ENCODE measurements at places on chromosomes 11 and 22. TPM values are rescaled to one million over a fixed set of nuclear protein-coding genes. Genes with fewer than 3 reads are reported as not detected.

Gene MOGAT2
- not detected for total RNA-seq

Gene SERPING1
- not detected for total RNA-seq

Gene ADAMTS15
- 0.20 TPM for total RNA-seq

- DNase-seq: no peak
These were observed 1423.9 kb downstream of the BRD1 start for GRCh38 chr22:48403521-48404403.

DNA sequence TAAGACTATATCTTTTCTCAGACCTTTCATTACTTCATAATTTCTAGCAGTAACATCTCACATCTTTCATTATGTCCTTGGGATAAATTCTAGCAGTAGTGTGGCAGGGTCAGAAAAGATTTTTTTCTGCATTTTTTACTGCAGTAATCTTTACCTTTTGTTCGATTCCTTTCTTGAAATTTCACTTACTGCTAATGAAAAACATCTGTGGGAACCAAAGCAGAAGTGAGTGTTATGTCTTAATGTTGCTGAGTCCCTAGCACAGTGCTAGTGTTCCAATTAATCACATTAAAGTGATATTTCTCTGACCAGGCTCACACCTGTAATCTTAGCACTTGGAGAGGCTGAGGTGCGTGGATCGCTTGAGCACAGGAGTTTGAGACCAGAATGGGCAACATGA, 123.6 kb downstream of the EHF start:
- no peak for DNase-seq

DNA sequence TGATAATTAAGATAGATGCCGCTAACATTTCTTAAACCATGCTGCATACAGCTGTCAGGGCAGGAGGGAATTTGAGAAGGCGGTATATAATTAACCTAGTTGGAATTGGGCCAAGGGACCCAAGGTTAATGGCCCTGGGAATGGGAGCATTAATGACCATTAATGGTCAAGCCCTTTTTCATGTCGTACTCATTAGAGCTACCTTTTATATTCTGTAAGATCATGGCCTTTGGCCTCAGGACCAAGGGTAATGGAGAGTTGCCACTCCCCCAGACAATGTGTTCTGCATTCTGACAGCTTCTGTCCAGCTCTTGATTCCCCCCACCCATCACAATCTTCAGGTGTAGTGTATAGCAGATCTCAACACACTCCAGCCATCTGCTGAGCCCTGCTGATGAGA, 111.6 kb downstream of the NTM start:
- DNase-seq: no peak

GRCh38 chr11:17931595-17931994, 81.3 kb downstream of the SERGEF start:
- DNase-seq: no peak

DNA sequence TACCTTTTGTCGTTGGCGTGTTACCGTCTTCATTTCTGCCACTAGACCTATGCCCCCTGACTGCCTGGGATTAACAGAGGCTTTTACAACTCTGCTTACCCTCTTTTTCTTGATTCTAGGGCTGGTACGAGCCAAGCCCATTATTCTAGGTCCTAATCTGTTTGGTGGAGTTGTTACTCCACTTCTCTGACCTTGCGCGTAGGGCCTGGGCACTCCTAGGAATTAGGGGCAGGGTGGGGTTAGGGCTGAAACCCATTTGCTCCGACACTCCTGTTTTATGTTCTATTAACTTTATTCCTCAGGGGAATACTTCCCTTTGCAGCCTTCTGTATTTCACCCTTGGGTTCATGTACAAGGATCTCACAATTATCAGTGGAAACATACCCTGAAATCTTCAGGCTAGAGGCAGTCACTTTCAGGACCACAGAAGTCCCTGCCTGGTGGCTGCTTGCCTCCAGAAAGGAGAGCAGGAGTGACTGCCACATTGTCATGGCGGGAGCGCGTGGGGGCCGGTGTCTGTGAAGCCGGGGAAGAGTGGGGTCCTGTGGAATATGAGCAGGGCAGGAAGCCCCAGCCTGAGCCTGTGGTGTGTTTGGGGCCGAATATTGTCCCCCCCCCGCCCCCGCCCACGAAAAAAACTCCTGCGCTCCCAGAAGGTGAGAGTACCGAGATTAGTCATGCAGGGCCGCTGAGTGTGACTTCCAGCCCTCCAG, 731 bp upstream of the SLC37A2 start:
- no peak for DNase-seq

Gene C22orf23
- total RNA-seq: not detected

GRCh38 chr22:38246046-38246658, 26.7 kb downstream of the TMEM184B start:
- DNase-seq: no peak

DNA sequence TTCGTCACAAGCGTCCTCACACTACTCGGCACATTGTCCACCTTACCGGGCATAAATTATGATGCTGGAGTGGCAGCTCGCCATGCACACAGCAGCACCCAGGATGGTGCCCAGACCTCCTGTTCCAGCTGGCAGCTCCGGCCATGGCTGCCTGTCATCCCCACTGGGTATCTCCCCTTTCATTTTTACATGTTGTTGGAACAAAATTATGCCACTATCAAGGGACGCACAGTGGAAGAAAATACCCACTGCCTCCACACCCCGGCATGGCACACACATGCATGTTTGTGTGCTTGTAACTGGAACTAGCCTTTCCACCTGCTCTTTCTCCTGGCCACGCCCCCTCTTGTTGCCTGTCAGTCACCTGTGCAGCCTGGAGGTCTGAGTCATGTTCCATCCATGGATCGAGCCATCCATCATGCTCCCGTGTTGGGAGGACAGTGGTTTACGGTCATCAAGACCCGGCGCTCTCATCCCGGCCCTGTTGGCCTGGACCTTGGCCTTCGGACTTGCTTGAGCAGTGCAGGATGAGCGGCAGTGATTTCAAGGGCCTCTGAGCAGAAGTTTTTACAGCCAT, 1069.6 kb downstream of the BRD1 start:
- DNase-seq: no peak

DNA sequence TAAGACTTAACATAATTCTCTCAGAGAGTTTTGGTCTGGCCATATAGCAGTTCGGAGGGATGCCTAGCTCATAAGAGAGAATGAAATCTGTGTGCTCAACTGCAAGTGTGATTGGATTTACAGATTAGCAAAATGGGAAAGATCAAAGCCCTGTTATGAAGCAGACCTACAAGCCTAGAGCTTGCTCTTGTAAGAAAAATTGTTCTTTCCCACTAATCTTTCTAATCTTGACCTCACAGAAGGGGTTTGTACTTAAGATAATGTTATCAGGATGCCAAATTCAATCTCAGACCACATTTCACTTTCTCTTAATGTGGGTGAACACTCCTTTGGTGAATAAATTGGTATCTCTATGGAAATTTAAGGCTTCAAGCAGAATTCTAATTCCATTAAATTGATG, 267.2 kb downstream of the RAB38 start:
- DNase-seq: no peak

GRCh38 chr11:68751331-68751856, at the start of gene TESMIN:
Gene TESMIN, minus strand, starts transcription at chr11:68751520. Its CDS starts 860 bp downstream, at chr11:68750660.
- peak; percentile 94 for DNase-seq

DNA sequence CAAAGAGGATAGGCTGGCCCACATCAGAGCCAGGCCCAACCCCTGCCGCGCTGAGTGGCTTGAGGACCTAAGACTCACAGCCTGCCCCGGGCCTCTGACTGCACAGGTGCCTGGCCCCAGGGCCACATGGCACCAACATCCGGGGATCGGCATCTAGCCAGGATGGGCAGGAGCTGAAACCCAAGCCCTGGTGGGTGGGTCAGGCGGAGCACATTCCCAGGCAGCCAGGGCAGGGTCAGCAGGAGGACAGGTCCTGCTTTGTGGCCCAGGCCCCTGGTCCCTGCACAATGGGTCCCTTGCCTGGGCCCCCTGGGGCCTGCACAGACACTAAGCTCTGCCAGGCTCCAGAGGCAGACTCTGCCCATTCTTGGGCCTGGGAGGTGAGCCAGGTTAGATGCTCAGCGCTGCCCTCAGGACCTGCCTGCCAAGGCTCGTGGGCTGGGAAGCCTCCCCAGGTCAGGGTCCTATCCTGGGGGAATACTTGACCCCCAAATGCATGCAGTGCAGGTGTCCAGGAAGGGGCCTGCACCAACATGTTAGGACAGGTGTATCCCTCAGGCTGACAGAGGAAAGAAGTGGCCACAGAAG, 33.5 kb downstream of the ARVCF start:
- DNase-seq: no peak

DNA sequence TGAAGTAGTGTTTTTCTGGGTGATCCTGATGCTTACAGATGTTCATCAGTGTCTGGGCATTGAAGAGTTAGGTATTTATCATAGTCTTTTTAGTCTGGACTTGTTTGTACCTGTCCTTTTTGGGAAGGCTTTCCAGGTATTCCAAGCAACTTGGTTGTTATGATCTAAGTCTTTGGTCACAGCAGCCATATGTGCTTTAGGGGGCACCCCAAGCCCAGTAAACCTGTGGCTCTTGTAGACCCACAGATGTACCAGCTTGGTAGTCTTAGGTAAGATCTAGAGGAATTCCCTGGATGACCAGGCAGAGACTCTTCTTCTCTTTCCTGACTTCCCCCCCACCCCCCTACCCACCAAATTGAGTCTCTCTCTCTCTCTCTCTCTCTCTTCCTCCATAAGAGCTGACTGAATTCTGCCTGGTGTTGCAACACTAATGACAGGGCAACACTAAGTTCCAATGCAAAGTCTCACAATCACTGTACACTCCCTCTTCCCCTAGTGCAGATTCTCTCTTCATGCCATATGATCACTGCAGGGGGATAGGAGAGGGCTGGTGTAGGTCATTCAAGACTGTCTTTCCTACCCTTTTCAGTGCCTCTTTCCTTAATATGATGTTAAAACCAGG, 24.5 kb upstream of the MMP8 start:
- no peak for DNase-seq

Gene PRMT3
- total RNA-seq: 12.1 TPM

DNA sequence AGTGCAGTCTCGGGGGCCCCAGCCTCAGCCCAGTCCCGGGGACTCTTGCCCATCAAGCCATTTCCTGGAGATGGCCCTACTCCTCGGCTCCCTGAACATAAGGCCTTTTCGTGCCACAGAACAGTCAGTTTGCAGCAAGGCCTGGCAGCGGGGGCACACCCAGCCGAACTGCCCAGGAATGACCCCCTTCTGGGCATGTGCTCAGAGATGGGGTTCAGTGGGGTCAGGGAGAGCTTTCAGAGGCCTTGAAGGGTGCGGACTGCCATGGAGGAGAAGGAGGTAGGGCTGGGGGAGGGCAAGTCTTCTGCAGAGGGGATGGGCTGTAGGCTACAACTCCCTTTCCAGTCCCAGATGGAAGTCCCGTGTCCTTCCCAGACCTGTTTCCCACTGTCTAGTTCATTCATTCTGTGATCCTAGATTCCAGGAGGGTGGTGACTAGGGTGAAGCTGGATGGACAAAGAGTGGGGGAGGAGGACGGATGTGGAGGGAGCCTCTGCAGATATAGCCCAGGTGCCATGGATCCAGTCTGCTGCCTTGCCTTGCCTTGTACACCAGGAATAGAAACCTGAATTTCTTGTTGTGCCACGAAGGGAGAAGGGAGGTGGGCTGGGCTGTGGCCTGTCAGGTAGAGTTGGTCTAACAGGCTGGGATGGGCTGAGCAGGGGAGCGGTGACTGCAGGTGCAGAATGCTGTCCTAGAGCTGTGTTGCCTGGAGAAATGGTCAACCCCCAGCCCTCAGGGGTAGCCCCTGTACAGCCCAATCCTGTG, 14.2 kb upstream of the OMP start:
- no peak for DNase-seq

- DNase-seq: no peak
These were observed 99.3 kb downstream of the RASSF10 start for GRCh38 chr11:13108416-13108815.

DNA sequence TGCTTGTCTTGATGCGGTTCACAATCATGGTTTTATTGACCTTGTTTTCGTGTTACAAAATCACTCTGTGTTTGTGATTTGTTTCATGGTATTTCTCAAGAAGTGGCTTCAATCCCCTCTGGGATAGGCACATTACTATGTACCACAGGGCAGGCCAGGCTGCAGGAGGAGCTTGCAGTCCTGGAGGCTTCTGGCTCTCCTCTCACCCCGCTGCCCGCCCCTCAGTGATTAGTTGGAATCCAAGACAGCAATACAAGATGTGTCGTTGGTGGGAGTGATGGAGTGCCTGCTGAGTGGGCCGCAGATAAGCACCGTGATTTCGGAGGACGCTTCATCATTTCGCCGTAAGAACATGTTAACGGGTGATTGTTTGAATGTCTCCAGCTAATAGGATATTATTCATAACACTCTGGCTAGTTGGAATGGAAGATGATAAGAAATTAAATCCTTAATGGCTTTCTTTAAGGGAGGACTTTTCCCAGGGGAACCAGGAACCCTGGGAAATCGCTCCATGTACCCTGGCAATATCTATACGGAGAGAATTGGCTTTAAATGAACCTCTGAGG, 384.4 kb downstream of the MIAT start:
- no peak for DNase-seq

Gene MS4A7
- 4.8 TPM for total RNA-seq

GRCh38 chr11:35709376-35709775, 46.8 kb downstream of the TRIM44 start:
- DNase-seq: no peak

GRCh38 chr11:1738380-1738779, 12.0 kb downstream of the IFITM10 start:
- no peak for DNase-seq

DNA sequence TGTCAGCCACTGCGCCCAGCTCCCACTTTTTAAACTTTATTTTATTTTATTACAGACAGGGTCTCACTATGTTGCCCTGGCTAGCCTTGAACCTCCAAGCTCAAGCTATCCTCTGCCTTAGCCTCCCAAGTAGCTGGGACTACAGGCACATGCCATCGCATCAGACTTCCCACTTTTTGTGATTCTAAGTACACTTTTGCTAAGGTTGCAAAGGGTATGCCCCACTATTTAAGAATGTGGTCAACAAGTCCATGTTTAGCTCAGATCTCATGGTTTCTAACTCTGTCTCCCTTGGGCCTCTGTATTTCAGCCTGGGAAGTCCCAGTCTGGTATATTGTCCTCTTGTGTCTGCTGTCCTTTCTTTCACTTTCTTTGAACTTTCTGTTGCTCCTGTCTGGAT, 35.3 kb downstream of the EXPH5 start:
- no peak for DNase-seq

Gene ACTN3
- total RNA-seq: 0.50 TPM

GRCh38 chr22:40541300-40541699, 95.2 kb downstream of the MRTFA start:
- DNase-seq: no peak

Gene CBLIF
- total RNA-seq: not detected

Gene GAL3ST3
- total RNA-seq: not detected

Gene ZNF214
- total RNA-seq: not detected
